Activated T-cell treated with anti-CD3 and anti-CD28 coated beads, Interleukin-2, amount 50 U/mL, for 24 hours (primary cell): ENCODE measurements at places on chromosomes 1 and 21.

DNA sequence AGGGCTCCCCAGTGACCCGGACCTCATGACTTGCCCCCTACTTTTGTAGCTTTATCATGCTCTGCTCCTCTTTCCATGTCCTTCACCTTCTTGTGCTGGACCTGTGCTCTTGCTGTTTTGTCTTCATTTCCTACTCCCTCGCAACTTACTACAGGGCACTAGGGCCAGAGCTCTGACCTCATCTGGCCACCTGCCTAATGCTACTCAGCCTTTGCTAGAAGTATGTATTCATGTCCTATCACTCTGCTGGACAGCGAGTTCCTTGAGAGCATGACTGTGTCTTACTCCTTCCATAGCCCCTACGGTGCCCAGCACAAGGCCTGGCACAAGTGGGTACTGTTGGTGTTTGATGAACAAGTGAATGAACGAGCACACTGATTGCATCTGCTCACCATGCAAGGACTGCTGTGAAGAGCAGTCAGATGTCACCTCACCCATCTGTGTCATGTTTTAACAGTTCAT, 1.9 kb downstream of the MTFR1L start:
- DNase-seq, result no peak

DNA sequence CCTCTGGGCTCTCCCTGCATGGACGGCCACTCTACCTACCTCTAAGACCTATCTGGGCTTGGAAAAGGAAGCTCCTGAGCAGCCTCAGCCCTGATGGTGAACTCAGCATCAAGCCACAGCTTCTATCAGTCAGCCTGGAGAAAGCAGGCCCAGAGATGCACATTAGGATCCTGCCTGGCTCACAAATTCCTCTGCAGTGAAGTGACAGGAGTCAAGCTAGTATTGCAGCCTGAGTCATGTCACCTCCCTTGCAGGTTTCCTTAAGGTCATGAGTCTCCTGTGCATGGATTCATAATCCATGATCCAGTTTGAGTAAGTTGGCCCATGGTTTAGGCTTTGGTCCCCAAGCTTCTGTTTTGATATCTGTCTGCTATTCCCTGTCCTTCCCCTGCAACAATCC, 37.9 kb upstream of the DUSP10 start:
- DNase-seq, result no peak

GRCh38 chr1:100597061-100597741, 59.3 kb downstream of the GPR88 start:
- no peak for DNase-seq

DNA sequence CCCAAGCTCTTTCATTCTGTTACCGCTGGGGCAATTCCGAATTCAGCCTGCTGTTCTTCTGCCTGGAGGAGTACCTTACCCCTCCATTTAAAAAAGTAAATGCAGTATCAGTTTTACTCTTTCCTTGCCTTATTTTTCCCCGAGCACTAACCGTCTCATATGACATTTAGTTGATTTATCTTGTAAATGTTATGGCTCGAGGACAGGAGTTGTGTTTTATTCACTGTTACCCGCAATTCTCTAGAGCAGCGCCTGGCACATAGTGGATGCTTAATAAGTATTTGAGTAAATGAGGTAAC, 425 bp upstream of the TADA1 start:
- DNase-seq, result no peak

DNA sequence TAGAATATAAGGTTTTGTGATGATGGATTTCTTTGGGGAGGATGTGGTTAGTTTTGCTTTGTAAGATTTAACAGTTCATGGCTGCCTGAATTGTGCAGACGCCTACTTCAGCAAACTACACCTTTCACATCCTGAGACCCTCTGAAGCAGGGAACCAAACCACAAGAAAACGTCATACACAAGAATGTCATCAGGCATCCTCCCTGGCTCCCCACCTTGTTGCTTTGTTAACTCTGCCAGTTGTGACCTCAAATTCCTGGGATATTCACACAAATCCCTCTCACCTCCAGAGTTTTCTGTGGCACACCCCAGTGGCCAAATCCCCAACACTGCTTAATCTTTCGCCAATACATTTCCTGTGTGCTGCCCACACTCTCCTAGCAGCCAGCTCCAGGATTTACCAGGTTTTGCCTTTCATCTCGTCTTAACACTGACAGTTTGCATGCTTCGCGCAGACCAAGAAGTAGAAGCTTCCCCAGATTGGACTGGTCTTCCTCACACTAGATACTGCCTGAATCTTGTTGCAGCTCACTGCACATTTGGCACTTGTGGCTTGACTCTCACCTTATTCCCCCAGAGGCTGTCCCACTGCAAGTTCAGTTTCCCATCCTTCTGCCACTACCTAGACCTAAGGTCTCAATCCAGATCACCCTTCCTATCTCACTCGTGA, 51.1 kb upstream of the CTTNBP2NL start:
- no peak for DNase-seq

- DNase-seq, result no peak
Observed at GRCh38 chr1:159879136-159879535, 16.7 kb upstream of the VSIG8 start.

GRCh38 chr1:203325418-203326091, 20.2 kb downstream of the BTG2 start:
- no peak for DNase-seq

- no peak for DNase-seq
Observed at GRCh38 chr1:97573553-97573952, 347.3 kb downstream of the DPYD start.

DNA sequence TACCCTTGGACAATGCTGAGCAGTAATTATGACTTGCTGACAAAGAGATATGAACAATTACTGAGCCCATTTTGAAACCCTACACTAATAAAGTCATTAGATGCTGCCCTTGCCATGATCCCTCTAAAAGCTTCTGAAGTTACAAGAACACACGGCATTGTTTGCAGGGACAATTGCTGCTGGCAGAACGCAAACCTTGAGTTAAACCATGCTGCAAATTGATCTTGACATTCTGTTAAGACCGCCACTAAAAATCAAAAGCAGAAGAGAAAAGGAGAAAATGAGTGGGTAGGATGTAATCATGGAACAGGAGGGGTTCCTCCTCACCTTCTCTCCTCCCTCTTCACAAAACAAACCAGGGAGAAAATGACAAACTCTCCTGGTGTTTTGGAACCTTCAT, 136.2 kb upstream of the DMRTA2 start:
- DNase-seq, result no peak

DNA sequence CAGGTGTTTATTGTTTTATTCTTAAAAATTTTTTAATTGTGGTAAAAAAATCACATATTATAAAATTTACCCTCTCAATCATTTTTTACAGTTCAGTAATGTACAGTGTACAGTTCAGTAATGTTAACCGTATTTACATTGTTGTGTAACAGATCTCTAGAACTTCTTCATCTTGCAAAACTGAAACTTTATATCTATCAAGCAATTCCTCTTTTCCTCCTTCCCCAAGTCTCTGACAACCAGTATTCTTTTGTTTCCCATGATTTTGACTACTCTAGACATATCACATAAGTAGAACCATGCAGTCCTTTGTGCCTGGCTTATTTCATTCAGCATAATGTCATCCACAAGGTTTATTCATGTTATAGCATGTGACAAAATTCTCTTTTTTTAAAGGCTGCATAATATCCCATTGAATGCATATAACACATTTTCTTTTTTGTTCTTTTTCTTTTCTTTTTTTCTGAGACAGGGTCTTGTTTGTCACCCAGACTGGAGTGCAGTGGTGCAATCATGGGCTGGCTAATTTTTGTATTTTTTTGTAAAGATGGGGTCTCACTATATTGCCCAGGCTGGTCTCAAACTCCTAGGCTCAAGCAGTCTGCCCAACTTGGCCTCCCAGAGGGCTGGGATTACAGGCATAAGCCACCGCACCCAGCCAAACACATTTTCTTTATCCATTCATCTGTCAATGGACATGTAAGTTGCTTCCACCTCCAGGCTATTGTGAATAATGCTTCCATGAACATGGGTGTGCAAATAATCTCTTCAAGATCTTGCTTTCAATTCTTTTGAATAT, 17.2 kb upstream of the RCSD1 start:
- no peak for DNase-seq

DNA sequence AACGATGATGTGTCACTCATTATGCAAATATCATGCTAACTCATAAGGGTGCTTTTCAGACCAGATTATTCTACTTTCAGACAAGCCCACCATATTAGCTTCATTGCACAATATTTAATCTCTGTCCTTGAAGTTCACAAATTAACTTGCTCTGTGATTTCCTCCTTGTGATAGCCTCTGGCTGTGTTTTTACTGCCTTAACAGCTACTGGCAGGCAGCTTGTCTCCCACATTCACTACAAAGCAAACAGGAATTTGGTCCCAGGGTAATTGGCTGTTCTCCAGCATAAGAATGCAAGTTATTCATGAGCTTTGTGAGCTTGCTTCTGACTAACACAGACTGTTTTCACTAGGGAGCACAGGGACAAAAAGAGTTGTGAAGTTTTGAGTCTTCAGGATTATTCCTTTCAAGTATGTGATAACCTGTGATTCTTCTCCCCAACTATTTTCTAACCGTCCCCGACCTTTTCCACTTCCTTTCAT, 87.9 kb upstream of the HMCN1 start:
- no peak for DNase-seq

DNA sequence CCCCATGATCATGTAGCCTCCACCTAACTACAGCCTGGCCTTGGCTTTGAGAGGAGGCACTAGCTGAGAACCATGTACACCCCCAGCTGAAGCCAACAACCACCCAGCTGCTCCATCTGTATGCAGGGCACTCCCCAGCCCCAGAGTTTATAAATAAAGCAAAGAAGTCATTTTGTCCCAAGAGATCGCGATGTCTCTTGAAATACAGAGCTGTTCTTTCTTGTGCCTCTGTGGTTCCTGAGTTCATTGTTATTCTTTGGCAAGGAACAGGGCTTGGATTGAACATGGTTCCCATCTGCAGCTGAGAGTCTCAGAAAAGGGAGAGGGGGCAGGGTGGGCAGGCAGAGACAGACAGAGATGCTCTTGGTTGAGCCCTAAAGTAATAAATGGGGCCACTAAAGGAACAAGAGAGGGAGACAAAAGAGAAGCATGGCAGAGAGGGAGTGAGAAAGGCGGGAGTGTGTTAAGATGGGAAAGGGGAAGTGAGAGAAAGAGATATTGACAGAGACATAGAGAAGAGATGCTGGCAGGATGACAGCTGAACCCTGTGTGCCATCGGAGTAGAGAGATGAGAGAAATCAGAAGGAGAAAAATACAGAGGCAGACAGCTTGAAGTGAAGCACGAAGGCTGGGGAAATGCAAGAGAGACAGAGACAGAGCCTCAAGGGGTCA, 63.3 kb downstream of the TNR start:
- no peak for DNase-seq

DNA sequence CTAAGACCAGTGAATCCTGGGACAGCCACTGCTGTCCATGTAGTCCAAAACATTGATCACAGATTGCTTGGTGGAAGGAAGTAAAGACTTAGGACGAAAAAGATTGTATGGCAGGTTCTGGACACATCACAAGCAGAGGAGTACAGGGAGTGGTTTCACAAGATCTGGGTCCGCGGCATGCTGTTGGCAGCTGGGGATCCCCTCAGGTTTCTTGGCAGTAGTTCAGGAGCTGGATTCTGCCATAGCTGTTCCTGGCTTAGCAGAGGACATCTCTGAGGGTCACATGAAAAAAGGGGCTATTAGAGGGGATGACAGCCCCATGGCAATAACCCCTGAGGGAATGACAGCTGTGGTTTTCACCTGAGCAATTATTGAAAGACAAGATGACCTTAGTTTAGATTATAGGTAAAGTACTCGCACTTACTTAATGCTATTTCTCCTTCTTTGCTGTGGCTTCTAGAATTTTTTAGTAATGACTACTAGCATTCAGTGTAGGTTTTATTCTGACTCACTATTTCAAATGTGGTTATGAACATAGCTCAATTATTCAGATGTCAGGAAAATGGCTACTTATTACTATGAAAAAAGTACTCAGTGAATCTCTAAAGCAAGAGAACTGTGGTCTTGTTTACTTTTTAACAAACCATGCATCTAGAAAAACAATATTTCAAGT, 8.2 kb downstream of the KRTAP27-1 start:
- DNase-seq, result no peak

- DNase-seq, result no peak
Observed at GRCh38 chr1:179958359-179958758, 3.7 kb downstream of the CEP350 start.

DNA sequence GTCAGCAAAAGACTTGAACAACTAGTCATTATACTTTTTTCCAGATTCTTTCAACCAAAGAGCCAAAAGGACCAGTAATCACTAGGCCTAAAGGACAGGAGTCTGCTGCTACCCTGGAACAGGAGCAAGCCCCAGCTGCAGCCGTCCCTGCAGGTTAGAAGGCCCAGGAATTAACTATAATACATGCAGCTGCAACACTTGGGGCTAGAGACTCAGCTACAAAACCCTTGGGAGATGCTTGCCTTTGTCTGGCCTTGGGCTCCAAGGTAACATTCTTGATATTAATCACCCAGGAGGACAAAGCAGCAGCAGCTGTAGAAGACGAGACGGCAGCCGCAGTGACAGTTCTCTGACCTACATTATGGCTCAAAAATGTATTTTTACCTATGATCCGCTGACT, 841.2 kb upstream of the ADGRL4 start:
- DNase-seq, result no peak

GRCh38 chr1:156571261-156571852, 1.0 kb downstream of the IQGAP3 start:
- DNase-seq, result no peak

DNA sequence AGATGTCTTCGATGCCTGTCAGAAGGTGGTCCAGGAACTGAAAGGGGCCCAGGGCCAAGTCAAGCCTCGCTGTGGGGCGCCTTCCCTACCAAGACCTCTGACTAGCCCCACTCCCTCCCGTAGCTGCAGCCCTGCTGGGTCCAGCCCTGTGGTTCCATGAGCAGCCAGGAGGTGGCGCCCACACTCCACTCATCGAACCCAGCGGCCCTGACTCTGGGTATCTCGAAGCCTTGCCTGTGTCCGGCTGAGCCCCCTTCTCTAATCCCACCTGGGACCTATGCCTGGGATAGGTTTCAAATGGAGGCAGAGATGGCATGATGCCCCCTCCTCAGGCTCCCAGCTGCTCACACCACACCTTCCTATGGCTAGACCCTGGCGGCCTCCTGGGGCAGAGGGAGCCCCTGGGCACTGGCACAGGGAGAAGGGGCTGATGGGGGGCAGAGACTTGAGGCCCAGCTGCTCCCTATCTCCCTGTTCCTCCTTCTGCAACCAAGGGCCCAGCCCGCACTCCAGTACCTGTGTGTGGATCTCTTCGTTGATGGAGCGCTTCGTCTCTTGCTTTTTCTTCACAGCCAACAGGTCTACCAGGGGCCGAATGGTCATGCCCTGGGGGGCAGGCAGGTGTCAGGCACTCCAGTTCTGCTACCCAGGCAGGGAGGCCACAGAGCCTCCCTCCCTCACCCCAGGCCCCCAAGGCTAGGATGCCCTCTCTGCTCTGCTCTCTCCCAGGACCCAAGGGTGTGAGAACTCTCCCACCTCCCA, 52.0 kb downstream of the SLC9A1 start:
- peak; percentile 93 for DNase-seq

- DNase-seq, result no peak
Observed at GRCh38 chr1:21762022-21762404, 20.9 kb downstream of the USP48 start.

GRCh38 chr1:235054936-235055335, 73.7 kb downstream of the TOMM20 start:
- peak; percentile 20 for DNase-seq

- DNase-seq, result no peak
Observed at GRCh38 chr1:87927391-87928280, 599.0 kb downstream of the LMO4 start.

- DNase-seq, result no peak
Observed at GRCh38 chr1:178196631-178197030, 102.7 kb downstream of the RASAL2 start.

- DNase-seq, result no peak
Observed at GRCh38 chr1:8104278-8105236, 78.4 kb upstream of the ERRFI1 start.

- DNase-seq, result no peak
Observed at GRCh38 chr1:119742202-119742601, 26.5 kb downstream of the HMGCS2 start.
